ENCODE measurements at places on chromosomes 13 and 19. TPM values are rescaled to one million over a fixed set of nuclear protein-coding genes. Genes with fewer than 3 reads are reported as not detected.

The SYDE1 gene
- 3.8 TPM for total RNA-seq

DNA sequence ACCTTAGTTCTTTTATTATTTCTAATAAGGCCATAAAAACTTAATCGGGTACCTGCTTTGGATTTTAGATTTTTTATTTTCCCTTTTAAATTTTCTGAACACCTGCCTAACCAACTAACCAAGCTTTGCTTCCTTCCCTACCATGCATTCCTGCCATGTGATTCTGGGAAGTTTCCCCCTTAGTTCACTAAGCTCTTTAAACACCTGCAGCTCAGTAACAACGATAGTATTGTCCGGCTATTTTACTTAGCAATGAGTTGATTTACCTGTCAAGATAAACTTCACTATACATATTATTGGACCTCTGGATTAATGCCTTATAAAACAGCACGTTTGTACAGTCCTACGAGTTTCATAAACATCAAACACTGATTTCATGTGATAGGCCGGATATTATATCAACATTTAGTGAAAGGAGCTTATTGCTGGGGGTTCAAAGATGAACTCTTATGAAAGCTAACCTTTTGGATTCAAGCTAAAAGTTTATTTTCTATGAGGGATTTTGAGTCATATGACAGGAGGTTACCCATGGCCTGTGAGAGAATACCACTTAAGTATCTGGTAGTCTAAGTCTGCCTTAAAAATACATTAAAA lies 81.0 kb upstream of the STARD13 start:
- DNase-seq, result no peak

GRCh38 chr19:38805180-38805579 lies 7.6 kb downstream of the LGALS4 start:
- DNase-seq, result no peak

The NLRP11 gene
- 0.12 TPM for total RNA-seq

- no peak for DNase-seq
These were observed 22.5 kb upstream of the ALOX5AP start for GRCh38 chr13:30712536-30713532.

DNA sequence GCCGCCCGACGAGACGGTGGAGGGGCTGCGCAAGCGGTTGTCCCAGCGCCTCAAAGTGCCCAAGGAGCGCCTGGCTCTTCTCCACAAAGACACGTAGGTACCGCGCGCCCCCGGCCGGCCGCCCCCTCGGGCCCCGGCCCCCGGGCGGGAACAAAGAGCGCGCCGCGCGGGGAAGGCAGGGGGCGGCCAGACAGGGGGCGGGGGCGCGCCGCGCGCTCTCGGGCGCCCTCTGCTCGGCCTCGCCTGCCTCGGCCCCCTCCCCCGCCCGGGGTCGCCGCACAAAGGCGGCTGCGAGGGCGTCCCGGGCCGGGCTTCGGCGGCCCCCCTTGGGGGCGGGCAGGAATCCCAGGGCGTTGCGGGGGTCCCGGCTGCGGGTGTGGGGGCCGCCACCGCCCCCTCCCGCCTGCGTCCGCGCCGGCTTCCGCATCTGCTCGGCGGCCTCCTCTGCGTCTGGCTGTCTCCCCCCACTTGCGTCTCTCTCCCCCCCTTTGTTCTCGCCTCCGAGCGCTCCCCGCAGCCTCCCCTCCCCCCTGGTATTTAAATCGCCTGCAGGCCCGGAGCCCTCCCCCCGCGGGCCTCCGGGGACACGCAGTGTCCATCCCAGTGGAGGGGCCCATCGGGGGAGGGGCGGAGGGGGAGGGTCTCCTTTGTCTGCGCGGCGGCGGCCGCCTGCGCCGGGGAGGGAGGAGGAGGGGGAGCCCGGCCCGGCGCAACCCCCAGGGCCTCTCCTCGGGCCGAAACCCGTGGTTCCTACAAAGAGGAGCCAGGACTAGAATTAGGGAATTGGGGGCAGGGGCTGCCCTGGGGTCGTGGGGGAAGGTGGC lies 2.3 kb downstream of the MIDN start:
- DNase-seq, result peak; percentile 70

- DNase-seq, result no peak
These were observed 42.3 kb upstream of the GJB6 start for GRCh38 chr13:20274466-20274865.

- DNase-seq, result peak; percentile 87
These were observed at the start of gene TFDP1 for GRCh38 chr13:113584205-113584869. TSS of gene TFDP1 (plus strand) at chr13:113584753. CDS start at chr13:113585838, 1,085 bp downstream.

GRCh38 chr13:91825516-91825915 lies 427.1 kb downstream of the GPC5 start:
- DNase-seq, result no peak

GRCh38 chr13:112351825-112352224 lies 24.3 kb upstream of the SPACA7 start:
- DNase-seq, result no peak

The LILRA1 gene
- 0.49 TPM for total RNA-seq

GRCh38 chr19:51023946-51024345 lies 2.5 kb downstream of the KLK11 start:
- no peak for DNase-seq

- no peak for DNase-seq
These were observed 16.1 kb upstream of the TNFSF14 start for GRCh38 chr19:6685962-6686627.

The MYH14 gene
- total RNA-seq, result 586 TPM

The MISP3 gene
- total RNA-seq, result 32.9 TPM

The SPRED3 gene
- total RNA-seq, result 0.82 TPM

Measured in mucosa of descending colon (tissue), 3 donors.